ENCODE measurements at places on chromosomes 4 and X.
A peak's percentile ranks its signal among the peaks of the same experiment; 100 is the strongest.

DNA sequence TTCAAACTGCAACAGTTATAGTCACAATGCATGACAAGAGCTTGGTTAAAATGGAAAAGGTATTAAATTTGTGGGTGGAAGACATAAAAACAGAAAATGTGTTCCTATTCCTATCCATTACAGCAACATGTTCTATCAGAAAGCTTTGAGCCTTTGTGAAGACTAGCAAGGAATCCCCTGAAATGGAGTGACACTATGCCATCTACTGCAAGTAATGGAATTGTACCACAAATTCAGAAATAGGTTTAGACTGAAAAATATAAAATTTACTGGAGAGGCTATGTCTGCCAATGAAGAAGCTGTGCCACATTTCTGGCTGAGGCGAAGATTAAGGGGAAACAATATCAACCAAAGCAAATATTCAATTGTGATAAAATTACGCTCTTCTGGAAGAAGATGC is 247.9 kb downstream of the ADAM29 start:
- DNase-seq = no peak

DNA sequence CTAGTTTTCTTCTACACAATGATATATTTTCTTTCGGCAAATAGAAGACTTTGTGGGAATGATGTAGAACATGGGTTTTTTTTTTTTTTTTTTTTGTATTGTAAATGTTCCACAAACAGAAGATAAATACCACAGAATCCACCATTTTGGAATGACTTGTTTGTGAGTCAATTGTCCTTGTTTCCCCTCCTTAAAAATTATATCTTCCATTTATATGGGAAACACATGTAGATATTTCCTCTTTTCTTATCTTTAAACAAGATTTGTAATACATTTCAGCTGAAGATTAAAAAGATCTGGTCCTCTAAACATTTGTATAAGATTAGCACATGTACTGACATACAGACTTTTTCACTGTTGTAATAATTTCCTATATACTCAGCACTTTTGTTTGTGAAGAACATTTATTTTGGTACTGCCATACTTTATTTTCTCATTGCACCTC is 304.6 kb downstream of the SPRY1 start:
- no peak for DNase-seq

- no peak for DNase-seq
Measured at GRCh38 chr4:162347156-162347841, 183.5 kb upstream of the FSTL5 start.

GRCh38 chr4:180057891-180058671 is 2185.1 kb upstream of the TENM3 start:
- peak; percentile 10 for DNase-seq

GRCh38 chrX:46715997-46716396 is 42.9 kb downstream of the SLC9A7 start:
- no peak for DNase-seq

GRCh38 chr4:93743635-93744034 is 84.9 kb upstream of the ATOH1 start:
- DNase-seq = no peak

GRCh38 chr4:141132709-141133145 is 542 bp downstream of the RNF150 start:
- DNase-seq = peak; percentile 12

DNA sequence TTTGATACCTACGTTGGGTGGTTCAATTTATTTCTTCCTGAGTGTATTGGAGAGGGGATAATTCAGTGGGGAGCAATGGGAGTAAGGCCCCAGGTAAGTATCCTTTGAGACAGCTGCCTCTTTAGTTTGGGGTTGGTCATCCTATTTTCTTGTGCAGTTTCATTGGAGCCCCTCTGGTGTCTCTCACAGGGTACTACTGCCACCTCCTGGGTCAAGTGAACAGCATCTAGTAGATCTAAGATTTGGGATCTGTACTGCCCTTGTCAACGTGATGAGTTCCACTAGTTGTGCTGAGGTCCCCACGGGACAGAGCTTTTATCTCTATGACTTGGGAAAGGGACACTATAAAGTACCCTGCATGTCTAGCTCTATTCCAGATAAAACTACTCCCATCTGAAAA is 80.6 kb downstream of the PBDC1 start:
- DNase-seq = peak; percentile 64

GRCh38 chr4:53702334-53703266 is 111.3 kb upstream of the LNX1 start:
- peak; percentile 64 for DNase-seq

GRCh38 chrX:106894392-106894909 is 8.7 kb downstream of the RIPPLY1 start:
- DNase-seq = peak; percentile 77

- no peak for DNase-seq
Measured at GRCh38 chr4:165630671-165631070, 242.4 kb upstream of the TLL1 start.

GRCh38 chr4:36078319-36078718 is 166.0 kb downstream of the ARAP2 start:
- no peak for DNase-seq

DNA sequence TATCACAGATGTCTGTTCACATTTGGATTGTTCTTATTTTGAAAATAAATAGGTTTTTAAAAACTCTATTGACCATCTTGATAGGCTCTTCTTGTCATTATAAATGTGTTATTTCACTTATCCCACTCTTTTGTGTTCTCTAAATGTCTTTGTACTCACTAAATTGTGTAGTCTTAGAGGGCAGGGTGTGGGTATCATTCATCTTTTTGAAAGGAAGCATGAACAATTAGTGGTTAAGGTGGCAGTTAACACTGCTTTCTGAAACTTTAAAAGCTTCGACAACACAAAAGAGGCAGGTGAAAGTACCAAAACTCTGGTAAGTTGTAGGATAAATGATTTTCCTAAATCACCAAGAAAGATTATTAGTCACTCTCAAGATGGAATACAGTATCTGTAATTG is 83.2 kb downstream of the IL15 start:
- no peak for DNase-seq

GRCh38 chr4:56288663-56289062 is 98.6 kb downstream of the AASDH start:
- peak; percentile 59 for DNase-seq

DNA sequence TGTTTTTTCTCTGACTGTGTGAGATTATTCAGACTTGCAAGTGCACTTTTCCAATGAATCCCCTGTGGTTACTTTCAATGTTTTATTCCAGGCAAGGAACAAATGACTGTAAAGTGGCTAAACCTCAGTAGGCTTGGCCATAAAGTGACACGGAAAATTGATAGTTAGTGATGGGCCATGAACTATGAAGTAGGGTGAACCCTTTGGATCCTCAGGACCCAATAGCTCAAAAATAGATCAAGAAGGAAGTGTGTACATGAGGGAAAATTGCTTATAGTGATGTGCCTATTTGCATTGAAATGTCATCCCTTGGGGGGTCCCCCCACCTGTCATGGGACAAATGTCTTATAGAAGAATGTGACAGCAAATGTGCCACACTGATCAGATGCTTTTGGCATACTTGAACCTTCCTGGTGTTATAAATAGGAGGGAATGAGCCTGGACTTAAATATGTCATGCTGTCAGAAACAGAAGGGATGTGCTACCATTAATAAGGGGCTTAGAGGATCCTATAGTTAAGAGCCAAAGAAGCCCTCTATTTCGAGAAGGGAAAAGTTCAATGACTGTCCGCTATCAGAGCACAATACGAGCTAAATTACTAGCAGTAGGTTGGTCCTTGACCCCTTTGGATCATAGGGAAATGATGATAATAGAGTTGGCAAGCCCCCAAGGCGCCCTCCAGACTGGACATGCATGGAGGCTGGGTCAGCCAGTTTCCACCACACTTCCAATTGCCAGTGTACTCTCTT is 30.3 kb downstream of the SLC16A2 start:
- no peak for DNase-seq

DNA sequence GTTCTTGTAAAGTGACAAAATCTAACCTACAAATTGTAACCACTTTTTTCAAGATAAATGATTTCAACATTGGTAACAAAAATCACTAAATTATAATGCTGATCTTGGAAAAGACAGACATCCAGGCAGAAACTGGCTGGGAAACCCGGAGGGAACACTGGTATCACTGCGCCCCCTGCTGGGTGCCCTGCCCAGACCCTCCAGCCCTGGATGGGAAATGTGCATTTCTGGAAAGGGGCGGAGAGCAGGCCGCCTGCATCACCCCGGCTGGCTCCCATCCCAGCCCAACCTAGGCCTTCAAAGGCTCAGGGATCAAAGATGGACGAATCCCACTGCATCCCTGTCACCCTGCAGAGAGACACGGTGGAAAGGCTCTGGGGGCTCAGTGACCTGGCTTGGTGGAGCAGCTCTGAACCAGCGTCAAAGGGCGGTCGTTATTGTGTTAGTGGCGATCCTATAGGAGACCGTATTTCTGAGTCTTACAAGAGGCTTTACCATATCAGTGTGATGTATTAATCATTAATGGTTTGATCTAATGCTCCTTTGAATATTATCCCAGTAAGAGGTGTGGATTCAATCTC is 37.3 kb downstream of the ACOX3 start:
- DNase-seq = peak; percentile 90

DNA sequence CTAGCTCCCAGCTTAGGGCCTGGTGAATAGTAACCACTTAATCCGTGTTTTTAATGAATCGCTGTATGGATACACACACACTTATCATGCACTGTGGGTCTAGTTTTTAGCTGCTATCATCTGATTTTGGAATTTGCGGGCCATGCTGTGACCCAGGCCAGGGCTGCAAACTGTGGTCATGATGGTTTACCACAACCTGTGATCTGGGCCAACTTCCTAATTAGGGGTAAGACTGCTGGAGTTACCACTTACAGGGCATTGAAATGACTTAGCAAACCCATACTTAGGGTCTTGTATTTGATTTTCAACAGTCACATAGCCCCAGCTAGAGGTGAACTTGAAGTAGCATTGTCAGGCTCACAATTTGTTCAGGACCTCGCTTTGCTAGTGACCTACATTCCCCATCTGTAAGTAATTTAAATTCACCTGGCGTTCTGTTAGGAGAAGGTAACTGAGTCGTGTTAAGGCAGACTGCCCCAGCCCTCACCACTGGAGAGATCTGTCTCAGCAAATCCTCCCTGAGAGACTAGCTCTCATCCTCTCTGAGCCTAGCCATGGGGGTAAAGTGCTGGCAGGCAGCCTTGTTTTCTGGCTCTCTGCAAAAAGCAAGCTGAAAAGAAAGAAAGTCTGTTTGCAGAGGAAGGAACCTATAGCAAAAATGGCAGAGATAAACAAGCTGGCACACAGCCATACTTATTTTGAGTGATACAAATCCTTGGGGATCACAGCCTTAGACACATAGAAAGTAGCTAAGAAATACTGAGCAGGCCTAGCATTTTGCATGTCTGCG is 33.8 kb upstream of the EGFL6 start:
- DNase-seq = no peak

GRCh38 chr4:76634220-76634619 is 199.2 kb downstream of the SHROOM3 start:
- no peak for DNase-seq

DNA sequence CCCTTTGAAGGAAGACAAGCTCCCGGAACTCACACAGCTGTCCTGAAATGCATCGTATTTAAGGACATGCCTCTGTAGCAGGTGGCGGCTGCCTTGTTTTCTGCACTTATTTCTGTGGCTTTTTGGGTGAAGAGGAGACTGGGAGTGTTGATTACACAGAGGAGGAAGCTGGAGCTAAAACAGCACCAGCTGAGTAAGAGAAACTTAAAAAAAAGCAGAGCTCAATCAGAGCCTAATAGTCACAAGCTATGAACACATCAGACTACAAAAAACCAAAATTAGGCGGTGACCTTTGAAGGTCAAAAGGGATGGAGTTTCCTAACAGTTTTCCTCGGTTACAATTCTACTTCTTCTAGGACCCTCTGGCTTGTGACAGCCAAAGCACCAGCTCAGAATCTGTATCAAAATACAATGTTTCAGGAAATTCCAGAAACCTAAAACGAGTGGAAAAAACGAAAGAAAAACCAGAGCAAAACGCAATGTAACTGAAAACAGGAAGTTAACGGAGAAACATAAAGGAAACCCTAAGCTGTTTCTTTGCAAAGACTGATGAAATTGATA is 13.5 kb downstream of the PRKX start:
- peak; percentile 22 for DNase-seq

DNA sequence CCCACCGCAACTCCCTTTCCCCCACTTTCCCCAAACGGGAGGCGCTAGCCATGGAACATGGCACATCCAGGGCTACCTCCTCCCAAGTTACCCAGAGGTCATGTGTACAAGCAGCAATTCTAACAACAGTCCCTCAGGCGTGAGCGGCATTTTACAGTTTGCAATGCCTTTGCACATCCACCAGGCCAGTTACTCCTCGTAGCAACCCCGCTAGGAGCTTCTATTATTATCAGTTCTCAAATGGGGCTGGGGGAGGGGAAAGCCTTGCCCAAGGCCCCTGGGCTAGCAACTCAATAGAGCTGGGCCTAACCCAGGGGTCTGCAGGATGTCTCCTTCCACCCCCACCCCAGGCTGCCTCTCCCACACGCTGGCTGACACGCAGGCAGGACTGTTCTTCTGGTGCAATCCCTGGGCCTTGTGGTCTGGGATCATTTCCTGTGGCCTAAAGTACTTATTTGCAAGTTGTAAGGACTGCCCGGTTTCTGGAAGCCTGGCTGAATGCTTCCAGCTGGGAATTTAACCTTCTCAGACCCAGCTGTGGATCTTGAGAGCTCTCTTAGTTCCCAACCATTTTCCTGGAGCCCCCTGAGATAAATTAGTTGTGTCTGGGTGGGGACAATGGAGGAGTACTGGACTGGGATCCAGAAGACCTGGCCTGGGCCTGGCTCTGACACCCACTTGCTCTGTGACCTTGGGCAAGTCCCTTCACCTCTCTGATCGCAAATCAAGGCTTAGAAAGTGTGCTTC is 27.7 kb downstream of the PJA1 start:
- DNase-seq = no peak

DNA sequence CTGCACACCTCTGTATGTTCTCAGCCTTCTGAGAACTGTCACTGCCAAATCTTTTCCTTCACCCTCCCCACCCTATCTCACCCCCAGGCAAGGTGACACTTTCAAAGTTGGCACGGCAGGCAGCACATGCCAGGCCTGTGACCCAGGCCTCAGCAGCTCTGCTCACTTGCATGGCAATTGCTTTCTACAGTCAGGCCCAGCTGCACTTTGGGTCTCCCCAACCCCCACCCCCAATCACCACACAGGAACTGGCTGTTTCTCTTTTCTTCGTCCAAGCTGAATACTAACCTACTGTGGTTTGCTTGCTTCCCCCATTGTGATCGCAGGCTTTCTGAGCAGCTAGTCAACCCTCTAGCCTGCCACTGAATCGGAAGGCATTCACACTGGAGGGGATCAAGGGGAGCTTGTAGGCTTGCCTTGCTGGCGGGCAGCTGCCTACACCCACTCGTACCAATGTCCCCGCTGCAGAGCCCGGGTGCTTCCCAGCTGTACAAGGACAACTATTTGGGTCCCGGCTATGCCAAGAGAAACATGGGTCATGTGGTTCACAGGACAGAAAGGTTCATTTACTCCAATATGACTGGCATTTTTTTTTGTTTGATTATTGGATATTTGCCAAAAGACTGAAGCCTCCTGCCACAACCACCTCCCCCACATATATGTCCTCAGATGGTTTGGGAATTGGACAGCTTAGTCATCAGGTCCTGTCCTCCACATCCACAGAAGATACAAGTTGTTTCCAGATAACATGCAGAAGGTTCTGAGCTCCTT is 28.1 kb downstream of the SLC25A43 start:
- DNase-seq = peak; percentile 8

Data from dermis blood vessel endothelial cell (primary cell).